Stimulated activated CD8-positive, alpha-beta memory T cell treated with anti-CD3 and anti-CD28 coated beads, Interleukin-7, amount 100 ng/mL, for 1 hour (primary cell): ENCODE measurements at places on chromosomes 7 and 10.

DNA sequence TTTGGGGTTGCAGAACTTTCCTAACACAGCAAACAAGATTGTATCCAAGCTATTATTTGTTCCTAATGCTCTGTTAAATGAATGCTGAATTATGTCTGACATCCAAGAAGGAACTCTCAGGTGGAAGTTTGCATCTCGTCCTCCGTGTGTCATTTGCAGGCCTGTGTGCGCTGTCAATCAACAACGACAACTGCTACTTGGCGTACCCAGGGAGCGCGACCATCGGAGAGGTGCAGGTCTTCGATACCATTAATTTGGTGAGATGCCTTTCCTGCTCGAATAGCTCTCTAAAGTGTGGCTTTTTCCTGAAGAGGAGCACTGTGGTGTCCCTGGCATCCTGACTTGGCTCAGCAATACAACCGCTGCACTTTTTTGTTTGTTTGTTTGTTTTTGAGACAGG, 26.9 kb downstream of the WIPI2 start:
- no peak for DNase-seq

DNA sequence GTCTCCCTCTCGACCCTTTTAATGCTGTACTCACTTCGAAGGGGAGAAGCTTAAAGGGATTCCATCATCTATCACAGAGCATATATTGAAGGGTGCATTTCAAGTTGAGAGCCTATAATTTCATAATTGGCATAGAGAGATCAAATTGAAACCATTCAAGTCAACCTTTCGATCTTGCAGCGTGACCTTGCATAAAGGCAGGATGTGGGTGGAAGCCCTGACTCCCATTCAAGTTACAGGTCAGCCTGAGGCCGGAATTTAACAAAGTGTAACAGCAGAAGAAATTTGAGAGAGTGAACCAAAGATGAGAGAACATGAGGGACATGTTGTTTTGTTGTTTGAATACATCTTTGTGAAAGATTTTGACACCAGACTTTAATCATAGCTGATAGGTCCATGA, 195.3 kb upstream of the TPK1 start:
- DNase-seq = no peak

GRCh38 chr7:6117533-6117932, 86.4 kb downstream of the ANKRD61 start:
- DNase-seq = no peak

- no peak for DNase-seq
Measured at GRCh38 chr7:7351832-7352231, 169.5 kb downstream of the C1GALT1 start.

GRCh38 chr7:79874797-79875196, 259.8 kb upstream of the GNAI1 start:
- no peak for DNase-seq

DNA sequence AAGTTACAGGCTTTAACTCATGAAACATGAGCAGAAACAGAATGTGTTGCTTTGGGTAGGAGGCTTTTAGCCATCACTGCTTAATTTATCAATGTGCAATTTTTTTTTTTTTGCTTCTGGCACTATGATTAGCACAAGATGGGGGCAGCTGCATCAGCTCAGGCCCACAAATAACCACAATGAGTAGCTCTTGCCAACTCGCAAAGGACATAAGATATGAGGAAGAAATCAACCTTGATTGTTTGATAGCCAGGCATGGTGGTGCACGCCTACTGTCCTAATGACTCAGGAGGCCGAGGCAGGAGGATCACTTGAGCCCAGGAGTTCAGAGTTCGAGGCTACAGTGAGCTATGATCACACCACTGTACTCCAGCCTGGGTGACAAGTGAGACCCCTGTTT, 12.3 kb downstream of the NOD1 start:
- DNase-seq = no peak

DNA sequence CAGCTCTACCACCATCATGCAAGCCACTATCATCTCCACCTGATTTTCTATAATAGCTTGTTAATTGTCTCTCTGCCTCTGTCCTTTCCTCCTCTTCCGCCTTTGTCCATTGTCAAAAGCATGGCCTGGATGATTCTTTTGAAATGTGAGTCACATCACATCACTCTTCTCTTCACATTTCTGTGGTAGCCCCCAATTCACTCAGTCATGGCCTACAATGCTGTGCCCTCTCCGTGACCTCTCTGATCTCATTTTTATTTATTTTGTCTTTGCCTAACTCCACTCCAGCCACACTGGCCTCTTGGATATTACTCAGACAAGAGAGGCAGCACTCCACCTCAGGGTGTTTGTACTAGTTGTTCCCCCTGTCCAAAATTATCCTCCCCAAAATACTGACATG, 4.9 kb upstream of the ABCB4 start:
- no peak for DNase-seq

DNA sequence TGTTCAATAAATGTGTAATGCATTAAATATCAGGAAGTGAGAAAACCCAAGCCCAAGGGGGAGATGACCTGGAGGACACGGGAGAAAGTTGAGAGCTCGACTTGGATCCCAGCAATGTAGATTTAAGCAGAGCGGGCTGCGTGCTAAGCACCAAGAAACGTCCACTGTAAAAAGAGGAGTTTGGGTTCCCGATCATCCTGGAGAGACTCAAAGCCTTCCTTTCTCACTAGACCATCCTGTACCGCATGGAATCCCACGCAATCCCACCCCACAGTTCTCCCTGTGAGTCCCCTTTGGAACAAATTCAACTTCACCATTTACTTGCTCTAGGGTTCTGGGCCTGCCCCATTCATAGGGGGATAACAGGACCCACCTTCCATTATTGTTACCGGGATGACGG, 2.4 kb downstream of the TRPV6 start:
- DNase-seq = no peak

GRCh38 chr10:29607576-29607975, 27.2 kb downstream of the SVIL start:
- DNase-seq = no peak

- no peak for DNase-seq
Measured at GRCh38 chr7:69256634-69257081, 341.6 kb upstream of the AUTS2 start.

- DNase-seq = no peak
Measured at GRCh38 chr7:30268586-30268985, 15.8 kb upstream of the ZNRF2 start.

GRCh38 chr10:77114181-77114821, 523.3 kb downstream of the KCNMA1 start:
- DNase-seq = no peak

- no peak for DNase-seq
Measured at GRCh38 chr10:130430852-130431704, 294.9 kb downstream of the GLRX3 start.

DNA sequence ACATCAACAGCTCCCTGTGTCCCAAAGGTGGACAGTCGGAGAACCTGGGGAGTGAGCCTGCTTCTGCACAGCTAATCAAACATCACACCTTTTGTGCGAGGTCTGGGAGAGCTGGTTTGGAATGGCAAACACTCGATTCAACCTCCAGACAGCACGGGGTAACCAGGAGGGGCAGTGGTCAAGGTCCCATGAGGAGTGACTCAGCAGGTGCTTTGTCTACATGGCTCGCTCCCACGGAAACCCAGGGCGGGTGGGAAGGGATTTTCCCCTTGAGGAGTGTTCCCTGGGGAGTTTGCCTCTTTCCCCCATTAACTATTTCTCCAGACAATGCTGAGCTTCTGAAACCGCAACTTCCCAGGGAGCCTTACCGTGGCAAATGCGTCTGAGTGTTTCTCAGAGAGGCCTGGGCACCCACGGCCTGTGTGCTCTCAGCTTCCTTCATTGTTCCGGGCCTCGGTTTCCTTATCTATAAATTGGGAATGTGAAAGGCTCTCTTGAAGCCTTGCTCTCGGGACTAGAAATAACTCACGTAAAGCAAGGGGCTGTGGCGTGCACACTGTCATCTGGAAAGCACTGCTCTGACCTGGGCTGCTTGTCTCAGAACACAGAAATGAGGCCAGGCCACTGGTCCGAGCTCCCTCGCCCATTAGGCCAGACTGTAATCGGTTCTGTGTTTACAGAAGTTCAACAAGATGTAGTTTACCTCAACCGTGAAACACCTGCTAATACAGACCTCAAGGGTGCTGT, 14.0 kb upstream of the GTPBP4 start:
- DNase-seq = no peak
